ENCODE measurements at places on chromosomes 2 and 18.

- DNase-seq: no peak
Measured at GRCh38 chr2:205835251-205835791, 153.0 kb downstream of the NRP2 start.

- DNase-seq: no peak
Measured at GRCh38 chr2:58853420-58853819, 612.3 kb upstream of the FANCL start.

DNA sequence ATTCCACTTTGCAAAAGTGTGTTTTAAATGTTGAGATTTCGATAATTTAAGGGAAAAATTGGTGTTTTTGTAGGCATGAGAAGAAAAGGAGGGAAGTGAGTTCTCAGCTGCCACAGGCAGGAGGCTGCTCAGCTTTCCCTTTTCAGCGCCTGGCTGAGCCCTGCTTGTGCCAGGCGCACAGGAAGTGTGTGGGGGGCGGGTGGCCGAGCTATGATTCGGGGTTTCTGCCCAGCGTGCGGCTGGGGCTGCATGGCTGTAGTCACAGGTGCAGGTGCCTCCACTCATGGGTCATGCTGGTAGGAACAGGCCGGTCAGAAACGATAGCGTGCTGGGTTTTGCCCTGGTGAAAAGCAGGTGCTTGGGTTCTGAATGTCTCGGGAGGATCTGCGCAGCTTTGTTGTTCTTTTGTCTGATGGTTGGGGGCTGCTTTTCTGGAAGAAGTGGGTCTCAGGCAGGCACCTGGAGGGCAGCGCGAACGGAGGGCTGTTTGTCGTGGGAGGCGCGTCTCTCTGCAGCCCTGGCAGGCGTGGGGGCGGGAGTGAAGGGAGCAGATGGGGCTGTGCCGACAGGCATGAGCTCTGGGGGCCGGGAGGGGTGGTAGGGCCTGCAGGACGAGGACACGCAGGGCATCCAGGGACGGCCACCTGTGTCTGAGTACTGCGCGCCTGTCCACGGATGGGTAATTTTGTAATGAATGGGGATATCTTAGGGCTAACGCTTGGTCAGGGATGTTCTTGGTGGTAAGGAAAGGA is 2.1 kb downstream of the KCNG2 start:
- no peak for DNase-seq

GRCh38 chr2:170887496-170887895 is 41.6 kb upstream of the GORASP2 start:
- DNase-seq: no peak

GRCh38 chr18:37497853-37498518 is 67.6 kb downstream of the CELF4 start:
- no peak for DNase-seq

DNA sequence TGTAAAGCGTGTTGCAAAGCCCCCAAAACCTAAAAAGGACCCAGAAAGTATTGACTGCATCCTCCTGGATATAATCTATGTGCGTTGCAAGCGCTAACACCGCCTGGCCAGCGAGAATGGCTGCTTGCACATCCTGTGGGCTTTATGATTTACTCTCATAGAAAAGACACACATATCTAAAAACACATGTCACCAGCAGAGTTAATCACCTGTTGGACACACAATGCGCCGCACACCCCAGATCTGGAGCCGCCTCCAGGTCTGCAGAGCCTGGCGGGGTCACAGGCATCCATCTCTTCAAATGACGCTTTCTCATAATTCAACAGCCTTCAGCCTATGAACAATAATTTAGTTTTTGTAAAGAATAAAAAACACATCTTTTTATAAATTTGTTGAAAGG is 186.5 kb downstream of the RTP5 start:
- DNase-seq: no peak

- DNase-seq: no peak
Measured at GRCh38 chr18:24910221-24910620, 441.7 kb downstream of the ZNF521 start.

GRCh38 chr2:127089478-127090235 is 17.3 kb downstream of the BIN1 start:
- DNase-seq: no peak

DNA sequence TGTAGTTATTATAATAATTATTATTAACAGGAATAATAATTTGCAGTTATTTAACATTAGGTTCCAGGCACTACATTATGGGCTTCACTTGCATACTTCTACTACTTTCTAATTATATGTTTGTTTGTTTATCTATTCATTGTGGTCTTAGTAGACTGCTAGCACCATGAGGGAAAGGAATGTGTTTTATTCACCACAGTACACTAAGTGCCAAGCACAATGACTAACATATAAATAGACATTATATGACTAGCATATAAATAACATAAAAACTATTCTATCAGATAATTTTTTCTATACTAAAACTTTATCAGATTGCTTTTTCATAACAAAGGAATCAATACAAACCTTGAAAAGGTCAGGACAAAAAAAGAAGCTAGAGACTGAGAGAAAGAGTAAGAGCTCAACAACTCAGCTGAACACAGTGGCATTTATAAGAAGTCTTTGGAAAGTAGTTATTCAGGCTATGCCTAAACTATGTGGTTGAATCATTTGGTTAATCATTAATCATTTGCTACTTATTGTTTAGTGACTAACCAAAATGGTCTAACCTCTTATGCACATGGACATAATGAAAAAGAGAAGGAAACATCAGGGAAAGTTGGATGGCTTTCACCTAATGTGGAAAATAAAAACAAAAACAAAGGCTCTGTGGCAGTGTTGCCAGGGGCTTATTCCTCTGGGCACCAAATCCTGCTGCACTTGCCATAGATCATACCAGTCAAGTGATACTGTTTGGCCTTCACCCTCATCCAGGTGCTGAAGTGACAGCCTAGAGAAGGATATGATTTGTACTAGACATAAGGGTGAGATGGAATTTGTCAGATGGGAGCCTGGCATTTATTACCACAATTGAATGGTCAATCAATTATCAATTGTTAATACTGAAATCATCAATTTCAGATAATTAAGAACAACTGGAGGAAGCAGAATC is 174.9 kb downstream of the ETAA1 start:
- no peak for DNase-seq

GRCh38 chr2:226934546-226935201 is 98.8 kb downstream of the RHBDD1 start:
- DNase-seq: no peak

- no peak for DNase-seq
Measured at GRCh38 chr2:66080127-66080526, 354.8 kb upstream of the MEIS1 start.

DNA sequence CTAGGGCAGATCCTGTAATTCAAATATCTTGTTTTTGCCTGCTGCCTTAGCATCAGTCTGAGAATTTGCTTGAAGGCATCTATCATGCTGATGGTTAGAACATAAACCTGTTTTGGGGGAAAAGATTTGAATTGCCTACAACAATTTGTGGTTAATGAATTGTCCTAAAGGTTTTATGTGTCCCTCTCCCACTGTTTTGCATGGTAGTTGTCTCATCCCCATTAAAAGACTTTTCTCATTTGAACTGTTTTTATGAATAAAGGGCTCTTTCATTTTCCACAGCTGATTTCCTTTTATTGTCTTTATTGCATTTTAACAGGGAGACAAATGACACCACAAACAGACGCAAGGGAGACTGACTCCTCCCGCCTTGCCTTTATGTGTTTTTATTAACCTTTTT is 275.6 kb downstream of the PIK3C3 start:
- DNase-seq: no peak

GRCh38 chr2:216536734-216537210 is 38.1 kb downstream of the RPL37A start:
- no peak for DNase-seq

GRCh38 chr2:167880415-167880814 is 367.0 kb downstream of the STK39 start:
- no peak for DNase-seq

DNA sequence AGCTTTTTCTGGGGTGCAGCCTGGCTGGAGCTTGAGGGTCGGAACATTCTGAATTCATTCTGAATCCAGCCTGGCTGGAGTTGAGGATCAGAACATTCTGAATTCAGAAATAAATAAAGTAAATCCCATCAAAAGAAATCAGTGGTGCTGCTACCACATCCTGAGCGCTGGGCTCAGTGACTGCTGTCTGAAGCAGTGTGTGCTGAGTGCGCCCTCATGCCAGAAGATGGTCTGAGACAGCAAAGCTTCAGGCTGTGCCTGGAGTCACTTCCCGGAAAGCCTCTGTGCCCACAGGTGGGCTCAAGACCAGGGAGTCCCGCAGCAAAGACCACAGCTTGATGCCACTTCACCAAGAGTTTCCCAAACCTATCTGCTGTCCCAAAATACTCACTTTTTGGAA is 187.9 kb downstream of the VAPA start:
- no peak for DNase-seq

GRCh38 chr18:62848946-62849345 is 133.6 kb downstream of the PHLPP1 start:
- no peak for DNase-seq

DNA sequence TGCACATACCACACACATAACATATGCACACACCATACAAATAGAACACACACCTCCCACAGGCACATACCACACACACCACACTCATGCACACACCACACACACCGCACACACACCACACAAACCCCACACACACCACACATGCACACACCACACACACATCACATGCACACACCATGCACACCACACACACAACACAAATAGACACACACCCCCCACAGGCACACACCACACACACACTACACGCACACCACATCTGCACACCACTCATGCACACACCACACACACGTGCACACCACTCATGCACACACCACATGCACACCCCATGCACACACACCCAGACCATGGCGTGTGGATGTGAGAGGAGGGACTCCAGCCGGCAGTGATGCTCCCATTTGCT is 161.7 kb upstream of the TPO start:
- DNase-seq: no peak

DNA sequence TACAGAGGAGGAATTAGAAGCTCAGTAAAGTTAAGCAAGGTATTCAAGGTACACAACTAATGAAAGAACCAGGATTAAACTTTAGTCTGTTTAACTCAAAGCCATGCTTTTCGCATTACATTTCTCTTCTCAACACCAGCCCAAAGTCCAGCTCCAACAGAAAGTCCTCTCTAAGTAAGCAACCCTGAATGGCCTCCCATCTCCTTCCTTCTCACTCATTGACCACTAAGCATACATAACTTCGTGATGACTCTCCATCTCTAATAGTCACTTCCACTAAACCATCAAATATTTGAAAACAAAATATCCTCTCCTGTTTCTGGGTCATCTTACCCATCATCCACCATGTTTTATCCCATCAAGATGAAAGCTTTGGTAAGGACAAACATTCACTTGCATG is 219.8 kb downstream of the RAD51AP2 start:
- DNase-seq: no peak

- no peak for DNase-seq
Measured at GRCh38 chr2:196104066-196104465, 35.4 kb upstream of the DNAH7 start.

GRCh38 chr18:10285283-10285640 is 169.2 kb upstream of the APCDD1 start:
- no peak for DNase-seq

- DNase-seq: no peak
Measured at GRCh38 chr2:64607381-64608304, 46.1 kb downstream of the SERTAD2 start.

- DNase-seq: no peak
Measured at GRCh38 chr2:202910698-202911097, 775 bp downstream of the WDR12 start.

- DNase-seq: no peak
Measured at GRCh38 chr18:51121597-51121857, 76.0 kb downstream of the MEX3C start.

GRCh38 chr2:167988296-167988695 is 259.1 kb downstream of the STK39 start:
- no peak for DNase-seq

DNA sequence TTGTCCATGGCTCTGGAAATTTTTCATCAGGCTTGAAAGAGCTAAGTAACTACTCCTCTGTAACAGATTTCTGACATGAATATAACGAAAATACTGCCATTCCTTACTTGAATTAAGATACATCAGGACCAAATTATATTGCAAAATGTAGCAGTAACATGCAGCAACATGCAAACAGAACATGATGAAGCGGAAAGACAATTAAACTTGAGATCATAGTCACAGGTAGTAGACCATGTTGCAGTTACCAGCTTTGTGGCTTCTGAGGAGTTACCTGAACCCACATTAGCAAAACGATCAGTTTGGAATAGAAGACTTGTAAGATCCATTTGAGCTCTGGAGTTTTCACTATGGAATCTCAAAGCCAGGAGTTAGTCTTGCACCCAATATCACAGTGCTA is 76.2 kb downstream of the MREG start:
- no peak for DNase-seq

- no peak for DNase-seq
Measured at GRCh38 chr2:24082787-24083566, 1.7 kb downstream of the TP53I3 start.

GRCh38 chr18:7946734-7947377 is 379.7 kb downstream of the PTPRM start:
- no peak for DNase-seq

- DNase-seq: no peak
Measured at GRCh38 chr2:111205774-111206173, 85.1 kb downstream of the BCL2L11 start.

- DNase-seq: no peak
Measured at GRCh38 chr18:54141041-54141608, 83.3 kb downstream of the MBD2 start.

DNA sequence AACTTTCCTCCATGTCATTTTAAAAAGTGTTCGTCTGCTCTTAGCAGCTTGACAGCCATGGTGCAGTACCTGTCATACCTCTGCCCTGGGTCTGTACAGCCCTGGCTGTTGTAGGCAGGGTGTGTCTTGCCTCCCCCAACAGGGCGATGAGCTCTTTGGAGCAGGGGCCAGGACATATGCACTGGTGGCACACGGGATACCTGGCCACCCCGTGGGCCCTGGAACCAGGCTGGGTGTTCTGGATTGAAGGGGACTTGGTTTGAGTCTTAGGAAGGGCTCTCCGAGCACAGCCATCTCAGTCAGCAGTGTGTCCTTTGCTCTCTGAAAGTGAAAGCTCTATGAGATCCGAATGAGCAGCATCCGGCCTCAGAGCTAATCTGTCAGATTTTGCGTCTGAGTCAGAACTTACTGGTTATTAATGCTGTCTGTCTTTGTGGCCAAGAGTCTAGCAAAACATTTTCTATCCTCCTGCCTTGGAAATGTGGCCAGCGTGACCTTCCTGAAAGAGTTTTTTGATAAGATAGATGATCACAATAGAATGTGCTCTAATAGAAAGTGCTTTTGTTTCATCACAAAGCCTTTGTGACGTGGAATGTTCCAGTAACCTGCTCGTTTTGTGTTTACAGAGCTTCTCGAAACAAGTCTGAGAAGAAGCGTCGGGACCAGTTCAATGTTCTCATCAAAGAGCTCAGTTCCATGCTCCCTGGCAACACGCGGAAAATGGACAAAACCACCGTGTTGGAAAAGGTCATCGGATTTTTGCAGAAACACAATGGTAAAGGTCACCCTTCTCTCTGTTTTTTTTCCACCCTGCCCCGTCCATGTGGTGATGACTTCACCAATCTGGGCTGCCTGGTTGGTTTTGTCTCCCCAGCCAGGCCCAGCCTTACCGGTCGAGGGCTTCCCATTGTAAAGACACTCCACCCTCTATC is 77.3 kb upstream of the RPL31 start:
- DNase-seq: no peak

GRCh38 chr2:197001921-197002320 is 75.4 kb upstream of the PGAP1 start:
- DNase-seq: no peak

- DNase-seq: no peak
Measured at GRCh38 chr18:39806525-39806924, 2148.5 kb upstream of the PIK3C3 start.

Data from cerebellar nuclear complex (tissue), 1 donor.